Stimulated activated CD4-positive, alpha-beta T cell treated with anti-CD3 and anti-CD28 coated beads, Interleukin-2, amount 100 ng/mL, for 48 hours (primary cell): ENCODE measurements at places on chromosomes 1 and 21.

DNA sequence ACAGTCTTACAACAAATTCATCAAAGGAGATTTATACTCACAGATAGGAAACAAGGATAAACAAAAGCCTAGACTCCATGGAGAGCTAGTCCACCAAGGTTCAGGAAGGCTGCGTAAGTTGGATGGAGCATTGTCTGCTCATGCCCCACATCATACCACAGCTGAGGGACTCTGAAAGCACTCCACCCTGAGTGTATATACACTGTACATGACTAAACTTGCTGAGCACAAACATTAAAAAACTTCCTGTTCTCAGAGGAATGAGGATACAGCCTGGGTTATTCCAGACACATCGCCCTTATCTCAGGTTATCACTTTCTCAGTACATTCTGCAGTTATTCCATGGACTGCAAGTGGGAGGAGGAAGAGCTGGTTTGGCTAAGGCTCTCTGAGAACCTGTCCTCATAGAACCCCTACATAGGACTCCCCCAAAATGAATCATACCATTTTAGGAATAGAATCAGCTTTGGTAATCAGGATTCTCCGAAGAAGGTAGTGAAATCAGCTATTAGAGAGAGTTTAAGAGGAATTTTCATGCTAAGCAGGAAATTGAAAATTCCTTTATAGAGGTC lies 58.0 kb upstream of the PRMT6 start:
- DNase-seq = no peak

DNA sequence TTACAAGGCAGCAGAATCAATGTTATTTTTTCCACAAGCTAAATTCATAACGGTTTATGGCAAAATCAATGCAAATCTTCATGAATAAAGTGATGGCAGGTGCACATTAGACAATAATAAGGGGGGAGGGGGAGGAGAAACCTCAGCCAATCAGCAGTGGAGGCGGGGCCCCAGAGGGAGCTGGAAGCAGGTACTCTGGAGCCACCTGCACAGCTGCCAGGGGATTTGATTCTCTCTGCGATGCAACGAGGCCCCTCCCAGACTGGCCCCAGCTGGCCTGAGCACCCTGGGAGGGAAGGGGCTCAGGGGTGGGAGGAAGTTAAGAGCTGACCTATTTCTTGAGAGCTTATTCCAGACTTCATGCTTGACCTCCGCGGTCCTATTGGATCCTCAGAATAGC lies 127.8 kb upstream of the IGSF21 start:
- no peak for DNase-seq

DNA sequence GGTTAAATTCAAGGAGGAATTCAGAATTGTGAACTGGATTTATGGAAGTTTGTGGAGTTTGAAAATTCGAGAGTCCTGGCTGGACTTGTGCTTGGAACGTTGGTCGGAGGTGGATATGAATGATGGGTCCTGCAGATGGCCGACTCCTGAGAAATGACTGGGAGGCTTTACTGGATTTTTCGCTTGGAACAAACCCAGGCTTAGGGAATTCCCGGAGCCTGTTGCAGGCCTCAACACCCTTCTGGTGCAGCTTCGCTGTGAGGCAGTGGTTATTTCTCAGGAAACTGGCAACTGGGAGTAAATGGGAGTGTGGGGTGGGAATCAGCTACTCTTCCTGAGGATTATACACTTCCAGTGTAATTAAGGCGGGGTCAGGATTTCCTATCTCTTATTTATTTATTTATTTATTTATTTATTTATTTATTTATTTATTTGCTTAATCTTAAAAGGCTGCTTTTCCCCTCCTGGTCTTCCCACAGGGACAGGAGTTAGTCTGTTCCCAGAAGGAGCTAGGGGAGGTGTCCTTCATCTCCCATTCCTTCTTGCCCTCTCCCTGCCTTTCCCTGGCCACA lies 21.1 kb downstream of the MAPKAPK2 start:
- no peak for DNase-seq

DNA sequence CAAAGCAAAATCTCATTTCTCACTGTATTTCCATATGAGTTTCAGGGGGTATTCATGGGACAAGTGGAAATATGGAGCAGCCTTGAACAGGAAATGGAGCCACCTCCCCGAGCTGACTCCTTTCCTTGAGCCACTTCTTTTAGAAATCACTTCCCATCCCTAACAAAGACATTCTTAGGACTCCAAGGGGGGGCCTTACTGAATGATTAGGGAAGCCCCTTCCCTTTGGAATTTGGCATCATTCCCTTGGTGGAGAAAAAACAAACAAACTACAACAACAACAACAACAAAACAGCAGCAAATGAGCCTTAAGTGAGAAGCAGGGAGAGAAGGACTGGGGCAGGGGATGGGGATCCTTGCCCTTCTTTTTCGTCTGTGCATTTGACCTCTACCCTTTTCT lies 278.3 kb downstream of the ZNF648 start:
- no peak for DNase-seq

DNA sequence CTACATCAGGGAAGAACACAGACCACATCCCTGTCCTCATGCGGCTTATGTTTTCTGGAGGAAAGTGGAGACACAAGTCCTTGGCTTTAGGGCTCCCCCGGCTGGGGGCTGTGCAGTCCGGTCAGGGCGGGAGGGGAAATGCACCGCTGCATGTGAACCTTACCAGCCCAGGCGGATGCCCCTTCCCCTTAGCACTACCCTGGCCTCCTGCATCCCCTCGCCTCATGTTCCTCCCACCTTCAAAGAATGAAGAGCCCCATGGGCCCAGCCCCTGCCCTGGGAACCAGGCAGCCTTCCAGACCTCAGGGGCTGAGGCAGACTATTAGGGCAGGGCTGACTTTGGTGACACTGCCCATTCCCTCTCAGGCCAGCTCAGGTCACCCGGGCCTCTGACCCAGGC lies 45.5 kb downstream of the TNNT2 start:
- DNase-seq = no peak

GRCh38 chr1:17099616-17100340 lies 19.5 kb downstream of the PADI2 start:
- no peak for DNase-seq

DNA sequence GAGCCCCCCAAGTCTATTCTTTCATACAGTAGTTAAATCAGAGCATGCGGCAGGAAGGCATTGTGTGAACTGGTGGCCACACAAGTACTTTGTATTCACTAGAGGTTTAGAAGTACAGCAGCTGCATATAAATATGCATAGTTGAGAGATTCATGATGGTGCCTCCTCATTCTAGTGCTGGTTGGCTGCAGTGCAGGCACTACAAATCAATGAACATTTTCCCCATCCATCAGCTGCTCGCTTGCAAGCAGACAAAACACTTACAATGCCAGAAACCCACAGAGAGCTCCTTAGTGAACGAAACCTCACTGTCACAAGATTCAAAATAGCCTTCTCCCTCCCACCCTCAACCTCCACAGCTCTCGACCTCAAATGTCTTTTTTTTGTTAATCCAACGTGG lies 726.2 kb downstream of the USP25 start:
- no peak for DNase-seq

- DNase-seq = no peak
Measured at GRCh38 chr1:94678202-94678848, 136.8 kb upstream of the F3 start.

DNA sequence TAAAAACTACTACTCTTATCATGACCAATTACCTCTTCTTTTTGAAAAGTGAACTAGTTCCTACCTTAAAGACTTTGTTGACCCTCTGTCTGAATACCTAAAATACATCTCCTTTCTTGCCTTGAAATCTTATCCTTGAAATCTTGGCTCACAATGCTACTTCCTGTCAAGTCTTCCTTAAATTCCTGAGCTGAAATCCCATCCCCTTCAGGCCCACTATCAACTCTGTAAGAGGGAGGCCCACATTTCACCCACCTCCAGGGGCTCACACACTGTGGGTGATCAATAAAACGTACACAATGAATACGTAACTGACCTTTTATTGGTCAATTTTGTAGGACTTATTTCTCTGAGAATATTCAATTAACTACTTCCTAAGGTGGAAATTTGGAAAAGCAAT lies 88.0 kb downstream of the APP start:
- no peak for DNase-seq

DNA sequence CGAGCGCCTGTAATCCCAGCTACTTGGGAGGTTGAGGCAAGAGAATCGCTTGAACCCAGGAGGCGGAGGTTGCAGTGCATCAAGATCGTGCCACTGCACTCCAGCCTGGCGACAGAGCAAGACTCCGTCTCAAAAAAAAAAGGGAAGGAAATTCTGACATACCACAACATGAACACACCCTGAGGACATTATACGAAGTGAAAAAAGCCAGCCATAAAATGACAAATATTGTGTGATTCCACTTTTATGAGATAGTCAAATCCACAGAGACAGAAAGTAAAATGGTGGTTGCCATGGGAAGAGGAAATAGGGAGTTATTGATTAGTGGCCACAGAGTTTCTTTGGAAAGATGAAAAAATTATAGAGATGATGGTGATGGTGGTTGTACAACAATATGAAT lies 41.7 kb downstream of the EVI5 start:
- no peak for DNase-seq

DNA sequence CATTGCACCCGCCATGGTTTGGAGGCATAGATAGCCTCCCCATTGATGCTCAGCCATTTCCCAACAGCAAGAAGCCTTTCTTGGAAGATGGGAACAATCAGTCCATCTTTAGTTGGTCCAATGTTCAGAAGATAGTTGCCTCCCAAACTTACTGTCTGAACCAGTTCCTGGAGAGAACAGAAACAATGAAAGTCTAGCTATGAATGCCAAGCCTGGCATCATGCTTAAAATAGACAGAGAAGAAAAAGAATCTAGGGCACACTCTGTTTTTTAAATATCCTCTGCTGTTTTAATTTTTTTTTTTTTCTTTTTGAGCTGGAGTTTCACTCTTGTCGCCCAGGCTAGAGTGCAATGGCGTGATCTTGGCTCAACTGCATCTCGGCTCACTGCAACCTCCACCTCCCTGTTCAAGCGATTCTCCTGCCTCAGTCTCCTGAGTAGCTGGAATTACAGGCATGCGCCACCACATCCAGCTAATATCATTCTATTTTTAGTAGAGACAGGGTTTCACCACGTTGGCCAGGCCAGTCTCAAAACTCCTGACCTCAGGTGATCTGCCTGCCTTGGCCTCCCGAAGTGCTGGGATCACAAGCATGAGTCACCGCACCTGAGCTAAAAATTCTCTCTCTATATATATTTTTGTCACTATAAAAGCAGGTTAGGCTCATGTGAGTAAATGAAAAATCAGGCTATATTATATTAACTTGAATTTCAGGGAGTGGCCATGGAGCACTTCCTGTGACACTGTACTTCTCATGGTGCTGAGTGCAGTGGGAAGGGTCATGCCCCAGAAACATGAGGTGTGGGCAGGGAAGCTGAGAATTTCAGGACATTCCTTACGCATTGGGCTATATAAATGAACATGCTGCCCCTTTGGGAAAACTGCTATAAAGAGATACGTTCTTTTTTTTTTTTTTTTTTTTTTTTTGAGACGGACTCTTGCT lies 19.1 kb downstream of the FUCA1 start:
- DNase-seq = no peak

DNA sequence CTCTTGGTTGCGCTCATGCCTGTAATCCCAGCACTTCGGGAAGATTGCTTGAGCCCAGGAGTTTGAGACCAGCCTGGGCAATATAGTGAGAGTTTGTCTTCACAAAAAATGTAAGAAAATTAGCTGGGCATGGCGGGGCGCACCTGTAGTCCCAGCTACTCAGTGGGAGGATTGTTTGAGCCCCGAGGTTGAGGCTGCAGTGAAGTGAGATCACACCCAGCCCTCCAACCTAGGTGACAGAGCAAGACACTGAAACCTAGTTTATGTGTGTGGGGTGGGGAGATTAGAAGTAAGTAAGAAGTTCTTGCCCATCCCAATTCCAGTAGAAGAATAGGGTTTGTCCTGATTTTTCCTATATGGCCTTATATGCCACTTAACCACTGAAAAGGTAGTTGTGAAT lies 2.0 kb downstream of the RPL5 start:
- DNase-seq = no peak

DNA sequence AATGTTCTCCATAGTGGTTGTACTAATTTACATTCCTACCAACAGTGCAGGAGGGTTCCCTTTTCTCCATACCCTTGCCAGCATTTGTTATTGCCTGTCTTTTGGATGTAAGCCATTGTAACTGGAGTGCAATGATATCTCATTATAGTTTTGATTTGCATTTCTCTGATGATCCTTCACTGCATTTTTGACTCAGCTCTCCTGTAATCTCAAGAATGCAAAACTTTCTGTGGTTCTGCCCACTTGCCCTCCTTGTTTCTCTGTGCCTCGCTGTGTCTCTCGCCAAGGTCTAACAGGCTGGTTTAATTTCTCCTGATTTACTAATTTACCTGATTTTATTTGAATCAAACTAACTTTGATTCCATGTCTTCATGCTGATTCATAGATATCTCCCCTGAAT lies 407.9 kb downstream of the ZP4 start:
- DNase-seq = no peak

GRCh38 chr21:37742115-37742514 lies 174.1 kb downstream of the KCNJ6 start:
- no peak for DNase-seq

GRCh38 chr1:218959784-218960183 lies 213.9 kb upstream of the LYPLAL1 start:
- no peak for DNase-seq

- no peak for DNase-seq
Measured at GRCh38 chr1:51487628-51488027, 31.4 kb downstream of the EPS15 start.

- no peak for DNase-seq
Measured at GRCh38 chr1:234887016-234887900, 241.4 kb downstream of the TOMM20 start.

DNA sequence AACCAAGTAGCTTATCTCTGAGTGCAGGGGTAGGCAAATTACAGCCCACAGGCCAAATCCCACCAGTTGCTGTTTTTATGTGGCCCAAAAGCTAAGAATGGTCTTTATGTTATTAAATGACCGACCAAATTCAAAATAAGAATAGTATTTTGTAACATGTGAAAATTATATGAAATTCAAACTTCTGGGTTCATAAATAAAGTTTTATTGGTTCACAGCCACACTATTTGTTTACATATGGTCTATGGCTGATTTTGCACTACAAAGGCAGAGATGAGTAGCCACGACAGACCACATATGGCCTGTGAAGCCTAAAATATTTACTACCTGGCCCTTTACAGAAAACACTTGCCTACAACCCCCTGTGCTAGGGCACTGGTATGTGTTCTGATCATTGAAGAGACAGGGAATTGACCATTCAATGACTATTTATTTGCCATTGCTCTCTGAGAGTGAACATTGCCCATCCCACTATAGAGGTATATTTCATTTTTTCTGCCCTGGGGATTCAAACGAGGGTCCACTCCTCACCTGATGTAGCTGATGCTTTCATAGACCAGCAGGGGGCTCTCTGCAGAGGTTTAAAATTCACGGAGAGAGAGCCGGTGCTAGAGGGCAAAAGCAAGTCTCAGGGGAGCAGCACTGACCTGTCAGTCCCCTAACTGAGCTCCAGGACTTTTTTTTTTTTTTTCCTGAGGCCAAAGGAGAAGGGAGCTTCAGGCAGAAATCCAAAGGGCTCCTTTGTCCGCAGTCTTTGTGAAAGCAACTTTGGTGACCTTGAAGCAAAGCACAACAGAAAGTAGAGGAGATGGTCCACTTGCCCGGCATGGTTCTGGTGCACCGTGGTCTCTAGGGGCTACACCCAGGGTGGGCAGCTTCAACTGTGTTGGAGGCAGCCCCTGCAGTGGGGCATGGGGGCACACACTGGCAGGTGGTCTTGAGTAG lies 7.3 kb upstream of the GNL2 start:
- DNase-seq = peak; percentile 7
